GM12865 (cell line): ENCODE measurements at places on chromosomes 13 and 19.

DNA sequence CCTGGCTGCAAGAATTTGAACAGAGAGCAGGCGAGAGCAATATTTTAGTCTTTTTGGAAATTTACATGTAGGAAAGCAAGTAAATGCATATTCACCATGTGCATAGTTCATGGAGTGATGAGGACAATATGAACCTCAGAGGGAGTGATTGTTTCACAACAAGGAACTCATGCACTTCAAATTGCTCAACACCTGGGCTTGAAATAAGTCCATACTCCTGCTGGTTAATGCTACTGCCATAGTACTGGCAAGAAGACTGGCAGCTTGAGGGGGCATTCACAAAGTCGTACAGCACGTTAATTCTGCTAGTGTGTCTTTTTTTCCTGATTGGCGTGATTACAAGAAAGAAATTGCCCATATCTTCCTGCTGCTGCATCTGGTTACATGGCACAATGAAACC is 267.6 kb downstream of the PCDH17 start:
- no peak for DNase-seq

DNA sequence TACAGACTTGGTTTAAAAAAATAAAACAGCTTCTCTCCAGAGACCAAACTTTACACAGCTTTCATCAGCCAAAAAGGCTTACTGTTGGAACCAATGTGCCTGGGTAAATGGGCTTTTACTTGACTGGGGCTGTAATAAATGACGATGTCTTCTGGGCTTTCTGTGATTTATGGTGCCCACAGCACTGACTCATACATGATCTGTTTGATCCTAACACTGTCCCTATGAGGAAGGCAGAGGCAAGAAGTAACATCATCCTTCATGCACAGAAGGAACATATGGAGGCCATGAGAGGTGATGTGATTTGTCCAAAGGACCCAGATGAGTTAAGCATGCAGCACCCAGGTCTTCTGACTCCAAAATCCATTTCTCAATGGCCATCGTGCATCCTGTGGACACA is 77.4 kb downstream of the DOCK9 start:
- DNase-seq, result no peak

DNA sequence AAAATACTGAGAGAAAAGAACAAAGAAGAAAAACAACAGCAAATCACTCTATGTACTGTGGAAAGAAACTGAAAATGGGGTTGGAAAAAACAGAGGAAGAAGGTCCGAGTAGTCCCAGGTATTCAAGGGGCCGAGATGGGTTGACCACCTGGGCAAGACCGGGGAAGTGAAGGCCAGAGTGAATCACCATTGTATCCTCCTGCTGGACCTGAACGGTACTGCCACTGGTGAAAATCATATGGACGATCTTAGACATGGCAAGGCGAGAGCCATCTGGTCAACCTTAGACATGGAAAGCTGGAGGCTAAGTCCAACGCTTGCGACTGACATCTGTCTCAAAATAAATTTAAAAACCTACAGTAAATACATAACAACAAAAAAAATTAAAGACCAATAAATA is 44.4 kb upstream of the ZNF91 start:
- DNase-seq, result no peak

DNA sequence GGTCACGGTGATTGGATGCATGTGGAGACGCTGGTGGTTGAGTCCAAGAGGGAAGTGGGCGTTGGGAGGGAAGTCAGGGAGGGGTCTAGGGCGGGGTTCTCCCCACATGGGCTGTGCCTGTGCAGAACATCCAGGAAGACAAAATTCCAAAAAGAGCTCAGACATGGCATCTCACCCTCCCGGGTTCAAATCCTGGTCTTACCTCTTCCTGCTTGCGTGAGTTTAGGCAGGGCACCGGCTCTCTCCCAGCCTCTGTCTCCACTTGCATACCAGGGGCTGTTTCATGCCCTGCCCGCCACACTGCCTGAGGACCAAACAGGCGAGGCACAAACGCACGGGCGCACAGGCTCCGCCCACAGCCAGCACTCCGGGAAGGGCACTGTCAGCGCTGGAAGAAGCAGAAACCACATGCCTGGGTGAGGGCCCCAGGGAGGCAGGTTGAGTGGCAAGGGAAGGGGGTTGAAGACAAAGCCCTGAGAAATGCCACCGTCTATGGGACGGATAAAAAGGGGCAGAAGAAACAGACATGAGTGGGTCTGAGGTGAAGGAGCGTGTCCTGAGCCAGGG is 123.6 kb upstream of the SOX1 start:
- no peak for DNase-seq

DNA sequence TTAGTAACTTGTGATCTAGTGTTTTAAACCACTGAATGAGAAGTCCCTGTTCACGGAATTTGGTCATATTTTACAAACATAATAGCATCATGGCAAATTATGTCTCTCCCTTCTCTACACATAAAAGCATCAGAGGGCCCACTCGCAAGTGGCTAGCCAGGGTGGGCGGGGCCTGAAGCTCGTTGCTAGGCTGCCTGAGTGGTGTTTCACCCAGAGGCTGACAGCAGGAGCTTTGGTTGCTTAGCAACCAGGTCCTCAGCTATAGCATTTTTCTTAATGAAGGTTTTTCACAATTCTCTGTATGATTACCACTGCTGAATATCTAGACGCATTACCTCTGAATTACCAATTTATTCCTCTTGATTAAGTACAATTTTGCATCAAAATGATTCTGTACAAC is 126.5 kb downstream of the NALCN start:
- peak; percentile 13 for DNase-seq

DNA sequence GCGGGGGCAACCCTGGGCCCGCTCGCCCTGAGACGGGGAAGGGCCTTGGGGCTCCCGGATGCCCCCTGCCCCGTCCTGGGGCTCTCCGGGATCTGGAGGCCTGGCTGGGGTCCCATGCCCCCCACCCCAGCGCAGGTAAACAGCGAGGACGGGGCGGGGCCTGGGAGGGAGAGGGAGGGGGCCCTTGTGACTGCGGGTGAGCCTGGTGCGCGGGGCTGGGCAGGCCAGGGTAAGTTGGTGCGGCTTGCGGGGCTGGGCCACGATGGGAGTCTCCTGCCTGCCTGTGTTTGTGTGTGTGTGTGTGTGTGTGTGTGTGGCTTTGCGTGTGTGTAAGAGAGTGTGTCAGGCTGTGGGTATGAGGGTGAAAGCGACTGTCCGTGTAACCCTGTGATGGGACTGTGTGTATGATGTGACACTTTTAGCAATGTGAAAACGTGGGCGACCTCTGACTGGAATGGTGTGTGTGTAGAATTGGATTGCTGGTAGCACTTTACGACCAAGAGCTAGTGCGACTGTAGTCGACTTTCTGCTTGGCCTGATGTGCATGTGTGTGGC is 426 bp downstream of the KLC3 start:
- no peak for DNase-seq

DNA sequence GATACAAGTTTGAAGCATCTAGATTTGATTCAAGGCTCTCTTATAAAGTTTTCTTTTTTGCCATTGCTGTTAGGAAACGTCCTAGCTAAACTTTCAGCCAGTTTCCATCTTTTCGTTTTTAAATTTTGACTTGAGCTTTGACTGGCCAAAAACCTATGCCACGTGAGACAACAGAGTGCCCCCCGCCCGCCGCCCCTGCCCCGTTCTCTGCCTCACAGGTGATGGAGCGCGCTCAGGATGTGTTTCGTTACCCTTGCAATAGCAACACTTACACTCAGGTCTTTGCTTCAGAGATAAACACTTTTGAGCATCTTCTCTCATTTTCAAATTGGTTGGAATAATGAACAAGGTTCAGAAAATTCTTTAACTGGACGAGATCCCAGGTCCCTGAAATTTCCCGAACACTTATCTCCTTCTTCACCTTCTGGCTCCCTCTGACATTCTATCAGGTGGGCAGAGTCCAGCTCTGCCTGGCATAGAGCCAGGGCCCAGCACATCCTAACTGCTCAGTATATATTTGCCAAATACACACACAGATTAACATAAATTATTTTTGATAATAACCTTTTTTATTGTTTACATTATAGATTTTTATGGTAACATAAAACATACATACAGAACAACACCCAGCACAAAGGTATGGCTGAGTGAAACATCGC is 301.1 kb downstream of the IRS2 start:
- DNase-seq, result no peak

DNA sequence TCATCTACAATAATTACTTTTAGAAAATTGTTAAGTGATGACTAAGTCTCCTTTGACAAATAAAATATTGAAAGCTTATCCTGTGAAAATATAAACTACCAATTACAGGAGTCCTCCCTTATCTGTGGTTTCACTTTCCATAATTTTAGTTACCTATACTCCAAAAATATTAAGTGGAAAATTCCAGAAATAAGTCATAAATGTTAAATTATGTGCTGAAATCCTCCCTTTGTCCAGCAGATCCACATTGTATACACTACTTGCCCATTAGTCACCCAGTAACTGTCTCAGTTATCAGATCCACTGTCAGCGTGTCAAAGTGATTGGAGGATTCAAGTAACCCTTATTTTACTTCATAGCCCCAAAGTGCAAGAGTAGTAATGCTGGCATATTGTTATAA is 98.1 kb downstream of the SERP2 start:
- DNase-seq, result no peak

DNA sequence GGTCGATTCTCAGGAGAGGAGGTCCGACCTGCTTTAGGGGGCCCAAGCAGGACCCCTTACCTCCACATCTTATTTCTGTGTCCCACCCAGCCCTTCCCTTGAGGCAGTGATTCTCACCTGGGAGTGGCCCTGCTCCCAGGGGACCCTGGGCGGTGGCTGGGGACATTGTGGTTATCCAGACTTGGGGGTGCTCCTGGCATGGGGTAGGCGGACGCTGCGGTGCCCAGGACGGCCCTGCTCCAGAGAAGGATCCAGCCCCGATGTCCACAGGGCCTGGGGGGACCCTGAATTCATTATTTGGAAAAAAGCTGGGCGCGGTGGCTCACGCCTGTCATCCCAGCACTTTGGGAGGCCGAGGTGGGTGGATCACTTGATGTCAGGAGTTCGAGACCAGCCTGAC is 84.4 kb downstream of the GADD45B start:
- DNase-seq, result no peak

DNA sequence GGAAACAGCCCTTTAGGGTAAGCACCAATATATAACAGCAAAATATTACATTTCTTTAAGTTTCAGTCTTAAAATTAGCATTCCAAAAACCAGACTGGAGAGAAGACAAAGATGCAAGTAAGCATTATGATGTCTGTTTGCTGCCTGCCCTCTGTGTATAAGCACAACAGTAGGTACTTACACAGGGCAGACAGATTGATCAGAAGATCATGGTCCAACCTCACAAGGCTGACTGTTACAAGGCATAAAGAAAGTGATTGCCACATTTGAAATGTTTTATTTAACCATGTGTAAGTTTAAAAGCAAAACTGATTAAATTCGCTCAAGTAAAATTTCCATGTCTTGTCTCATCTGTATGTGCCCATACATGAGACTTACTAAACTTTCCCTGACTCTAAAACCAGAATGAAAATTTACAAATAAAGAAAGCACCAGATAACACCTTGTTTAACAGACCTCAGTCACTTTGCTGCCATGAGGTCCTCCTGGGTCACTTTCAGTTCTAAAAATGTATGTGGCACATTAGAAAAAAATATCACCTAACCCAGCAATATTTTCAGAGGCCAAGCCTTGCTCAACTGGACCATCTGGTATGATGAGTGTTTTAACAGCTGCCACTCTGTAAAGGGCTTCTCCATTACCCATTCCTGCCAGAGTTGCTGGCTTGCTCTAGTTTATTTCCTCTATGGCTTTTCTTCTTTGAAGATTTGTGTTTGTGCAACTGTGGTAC is 297.0 kb downstream of the RBM26 start:
- DNase-seq, result peak; percentile 69

GRCh38 chr19:10899151-10899653 is 27.8 kb downstream of the CARM1 start:
- DNase-seq, result no peak

- no peak for DNase-seq
Observed at GRCh38 chr13:71827241-71827640, 39.8 kb downstream of the DACH1 start.

DNA sequence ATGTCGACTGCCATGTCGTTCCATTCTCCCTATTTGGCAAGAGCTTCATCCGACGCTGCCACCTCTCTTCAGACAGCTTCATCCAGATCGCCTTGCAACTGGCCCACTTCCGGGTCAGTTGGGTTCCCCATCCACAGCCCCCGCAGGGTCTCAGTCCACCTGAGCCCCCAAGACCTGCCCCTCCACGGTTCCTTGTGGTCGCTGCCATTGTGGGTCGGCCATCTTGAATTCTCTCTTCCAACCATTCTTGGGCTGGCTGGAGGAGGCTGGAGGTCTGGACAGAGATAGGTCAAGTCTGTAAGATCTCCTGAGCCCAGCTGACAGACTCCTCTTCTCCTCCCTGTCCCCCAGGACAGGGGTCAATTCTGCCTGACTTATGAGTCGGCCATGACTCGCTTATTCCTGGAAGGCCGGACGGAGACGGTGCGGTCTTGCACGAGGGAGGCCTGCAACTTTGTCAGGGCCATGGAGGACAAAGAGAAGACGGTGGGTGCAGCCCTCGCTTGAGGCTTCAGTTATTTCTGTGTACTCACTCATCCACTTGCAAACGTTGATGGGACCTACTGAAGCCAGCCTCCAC is 19.5 kb downstream of the CPT1C start:
- DNase-seq, result no peak

DNA sequence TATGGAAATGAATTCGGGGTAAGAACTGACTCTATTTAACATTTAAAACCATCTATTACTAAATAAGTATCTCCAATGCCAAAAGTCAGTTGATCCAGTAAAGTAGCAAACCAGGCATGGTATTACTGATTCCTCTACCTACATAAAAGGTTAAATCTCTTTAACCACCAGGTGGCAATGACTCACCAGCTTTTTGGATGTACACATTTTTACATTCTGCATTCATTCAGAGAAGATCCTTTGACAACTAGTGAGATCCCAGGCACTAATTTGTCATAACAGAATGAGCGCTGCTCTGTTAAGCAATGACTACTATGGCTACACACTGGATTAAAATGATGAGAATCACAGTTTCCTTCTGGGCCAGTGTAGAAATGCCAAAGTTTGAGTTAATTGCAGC is 329.8 kb upstream of the GPC6 start:
- DNase-seq, result peak; percentile 33

GRCh38 chr19:41535029-41535622 is 40.8 kb upstream of the CEACAM21 start:
- DNase-seq, result peak; percentile 88

- DNase-seq, result peak; percentile 54
Observed at GRCh38 chr13:39682788-39683187, 27.3 kb downstream of the COG6 start.

DNA sequence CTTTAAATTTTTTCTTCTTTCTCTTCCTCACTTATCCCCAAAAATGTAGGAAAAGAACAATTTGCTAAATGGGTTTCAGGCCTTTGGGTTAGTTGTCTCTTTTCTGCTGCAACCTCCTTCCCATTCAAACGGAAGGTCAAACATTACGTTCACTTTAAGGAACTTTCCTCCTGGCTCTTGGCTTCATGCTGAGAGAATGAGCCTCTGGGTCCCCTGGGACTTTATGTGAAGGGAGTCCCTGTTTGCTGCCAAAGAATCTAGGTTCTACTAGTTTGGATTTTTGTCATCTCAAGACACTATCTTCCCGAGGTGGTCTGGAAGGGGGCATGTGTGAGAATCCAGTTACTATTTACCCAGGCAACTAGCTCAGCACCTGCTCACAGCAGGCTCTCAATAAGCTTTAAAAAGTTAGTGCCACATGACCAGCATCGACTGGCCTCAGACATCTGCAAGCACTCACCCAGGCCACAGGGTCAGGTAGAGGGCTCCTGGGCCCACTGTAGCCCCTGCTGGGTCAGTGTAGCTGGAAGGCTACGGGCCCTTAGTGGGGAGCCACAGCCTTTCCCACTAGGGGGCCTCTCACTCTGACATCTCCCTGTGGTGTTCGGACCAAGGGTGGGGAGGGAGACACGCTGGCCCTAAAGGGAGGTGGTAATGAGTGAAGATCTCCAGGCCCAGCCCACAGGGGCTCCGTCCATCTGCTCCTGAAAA is 40.5 kb downstream of the FAM124A start:
- peak; percentile 5 for DNase-seq
